AG09319 (cell line): ENCODE measurements at places on chromosomes 7 and 10.

DNA sequence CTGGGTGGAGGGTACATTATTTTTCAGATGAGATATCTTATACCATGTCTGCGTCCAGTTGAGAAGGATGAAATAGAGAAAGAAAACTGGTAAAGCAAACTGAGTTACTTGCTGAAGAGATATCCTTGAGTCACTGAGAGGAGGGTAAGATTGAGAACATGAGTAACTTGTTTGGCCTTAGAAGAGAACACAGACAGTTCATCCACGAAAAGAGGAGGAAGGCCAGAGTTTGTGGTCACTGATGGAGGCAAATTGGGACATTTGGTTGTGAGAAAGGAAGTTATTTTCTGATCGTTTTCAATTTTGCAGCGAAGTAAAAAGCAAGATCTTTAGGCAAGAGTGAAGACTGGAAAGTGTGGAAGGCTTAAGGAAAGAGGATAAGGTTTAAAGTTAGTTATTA is 15.6 kb downstream of the MBL2 start:
- DNase-seq: no peak

DNA sequence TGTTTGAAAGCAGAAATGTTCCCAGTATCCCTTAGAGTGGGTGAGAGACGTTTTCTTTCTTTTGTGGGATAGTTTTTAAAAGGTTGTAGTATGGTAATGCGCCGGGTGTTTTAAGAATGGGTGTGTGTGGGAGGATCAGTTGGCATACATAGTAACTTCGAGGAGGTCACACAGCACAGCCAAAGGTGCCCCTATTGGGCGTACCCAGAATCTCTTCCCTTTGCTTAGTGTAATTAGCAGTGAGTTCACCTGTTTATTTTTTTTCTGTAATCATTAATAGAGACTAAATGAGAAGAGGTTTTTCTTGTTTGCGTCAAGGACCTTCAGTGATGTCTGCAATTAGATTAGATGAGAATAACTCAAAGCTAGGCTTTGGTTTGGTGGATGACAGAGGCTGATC is 1.5 kb downstream of the PLEKHA8 start:
- no peak for DNase-seq

- no peak for DNase-seq
Observed at GRCh38 chr10:61869041-61869675, 32.3 kb upstream of the ARID5B start.

- no peak for DNase-seq
Observed at GRCh38 chr7:38535073-38535472, 96.1 kb downstream of the AMPH start.

- no peak for DNase-seq
Observed at GRCh38 chr10:49645417-49645816, 31.6 kb downstream of the CHAT start.
